ENCODE measurements at places on chromosomes 16 and 17.
A peak's percentile ranks its signal among the peaks of the same experiment; 100 is the strongest.

- DNase-seq = no peak
These were observed 87.9 kb downstream of the C16orf78 start for GRCh38 chr16:49461517-49461951.

GRCh38 chr16:85081038-85081437, 31.2 kb downstream of the CIBAR2 start:
- DNase-seq = no peak

DNA sequence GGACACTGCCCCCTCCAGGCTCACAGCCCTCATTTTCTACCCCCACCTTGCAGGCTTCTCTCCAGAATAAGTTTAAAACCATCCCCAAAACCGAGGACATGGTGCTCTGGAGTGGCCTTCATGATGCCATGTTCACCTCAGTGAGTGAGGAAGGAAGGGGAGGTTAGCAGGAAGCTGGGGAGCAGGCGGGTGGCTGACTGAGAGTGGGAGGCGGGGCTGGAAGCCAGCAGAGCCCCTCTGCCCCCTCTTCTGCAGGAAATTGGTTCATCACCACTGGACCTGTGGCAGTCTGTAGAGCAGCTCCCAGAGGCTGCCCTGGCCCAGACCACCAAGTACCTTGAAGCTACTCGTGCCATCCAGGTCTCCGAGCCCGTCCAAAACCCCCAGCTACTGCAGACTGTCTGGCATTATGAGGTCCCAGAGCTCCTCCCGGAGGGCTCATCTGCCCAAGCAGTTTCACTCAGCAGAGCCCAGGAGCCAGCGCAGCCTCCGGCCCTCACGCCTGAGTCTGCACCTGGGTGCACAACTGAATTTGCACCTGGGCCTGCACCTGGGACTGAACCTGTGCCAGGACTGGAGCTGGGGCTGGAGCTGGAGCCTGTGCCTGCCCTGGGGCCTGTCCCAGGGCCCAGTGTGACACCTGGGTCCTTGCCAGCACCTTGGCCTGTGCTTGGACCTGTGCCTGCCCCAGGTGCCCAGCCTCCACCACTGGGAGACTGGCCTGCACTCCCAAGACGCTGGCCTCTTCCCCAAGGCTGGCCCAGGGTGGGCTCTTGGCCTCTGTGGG, 19.0 kb downstream of the C16orf96 start:
- no peak for DNase-seq

DNA sequence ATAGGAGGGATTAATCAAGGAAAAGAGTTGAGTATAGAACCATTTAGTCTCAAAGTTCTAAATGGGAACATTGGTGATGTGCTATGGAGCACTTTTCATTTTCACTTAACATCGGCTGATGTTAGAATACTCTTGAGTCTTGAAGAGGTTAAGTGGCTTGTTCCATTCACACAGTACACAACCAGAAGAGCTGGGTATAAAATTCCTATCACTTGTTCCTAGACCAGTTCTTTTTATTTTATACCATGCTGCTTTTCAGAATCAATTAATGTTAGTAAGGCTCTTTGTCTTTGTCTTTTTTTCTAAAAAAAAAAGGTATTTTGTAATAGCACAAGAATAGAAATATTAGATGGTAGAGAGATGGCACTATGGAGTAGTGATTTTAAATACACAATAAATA, 1.7 kb upstream of the KRTAP1-1 start:
- no peak for DNase-seq

DNA sequence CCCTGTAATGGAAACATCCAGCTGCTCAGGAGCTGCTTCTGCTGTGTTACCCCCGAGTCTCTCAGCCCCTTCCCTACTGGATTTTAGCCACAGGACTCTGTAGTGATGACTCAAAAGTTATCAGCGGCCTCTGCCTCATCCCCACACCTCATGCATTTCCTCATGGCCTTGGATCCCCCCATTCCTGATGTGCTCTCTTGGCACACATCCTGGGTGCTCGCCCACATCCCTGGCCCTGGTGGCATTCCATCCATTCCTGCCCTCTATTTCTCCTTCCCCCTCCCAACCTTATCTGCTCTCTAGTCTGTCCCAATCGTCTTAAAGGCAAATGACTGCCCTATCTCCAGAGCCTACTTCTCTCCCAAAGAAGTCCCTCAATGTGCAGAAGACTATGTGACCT, 24.6 kb downstream of the MARF1 start:
- DNase-seq = peak; percentile 91

- peak; percentile 25 for DNase-seq
These were observed 2.6 kb downstream of the ZCCHC14 start for GRCh38 chr16:87490096-87490798.

GRCh38 chr17:54544249-54544648, 356.4 kb upstream of the TOM1L1 start:
- no peak for DNase-seq

- no peak for DNase-seq
These were observed 11.2 kb downstream of the FBXO39 start for GRCh38 chr17:6787081-6787693.

- peak; percentile 74 for DNase-seq
These were observed 1.9 kb downstream of the CMC2 start for GRCh38 chr16:81004646-81005353.

DNA sequence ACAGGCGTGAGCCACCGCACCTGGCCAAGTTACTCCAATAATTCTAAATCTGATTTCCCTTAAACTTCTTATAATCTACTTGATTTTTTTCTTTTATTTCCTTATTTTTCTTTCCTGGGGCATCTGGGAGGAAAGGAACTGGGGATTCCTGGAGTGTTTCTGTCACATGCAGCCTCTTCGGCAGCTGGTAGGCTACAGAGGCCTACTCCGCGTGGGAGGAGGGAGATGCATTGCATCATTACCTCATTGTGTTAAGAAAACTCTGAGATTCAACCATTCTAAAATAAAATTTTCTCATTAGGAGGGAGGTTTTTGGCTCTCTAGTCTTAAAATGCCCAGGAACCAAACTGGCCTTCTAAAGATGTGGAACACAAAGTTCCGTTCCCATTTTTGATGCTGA, 64.0 kb downstream of the SOX9 start:
- DNase-seq = no peak

DNA sequence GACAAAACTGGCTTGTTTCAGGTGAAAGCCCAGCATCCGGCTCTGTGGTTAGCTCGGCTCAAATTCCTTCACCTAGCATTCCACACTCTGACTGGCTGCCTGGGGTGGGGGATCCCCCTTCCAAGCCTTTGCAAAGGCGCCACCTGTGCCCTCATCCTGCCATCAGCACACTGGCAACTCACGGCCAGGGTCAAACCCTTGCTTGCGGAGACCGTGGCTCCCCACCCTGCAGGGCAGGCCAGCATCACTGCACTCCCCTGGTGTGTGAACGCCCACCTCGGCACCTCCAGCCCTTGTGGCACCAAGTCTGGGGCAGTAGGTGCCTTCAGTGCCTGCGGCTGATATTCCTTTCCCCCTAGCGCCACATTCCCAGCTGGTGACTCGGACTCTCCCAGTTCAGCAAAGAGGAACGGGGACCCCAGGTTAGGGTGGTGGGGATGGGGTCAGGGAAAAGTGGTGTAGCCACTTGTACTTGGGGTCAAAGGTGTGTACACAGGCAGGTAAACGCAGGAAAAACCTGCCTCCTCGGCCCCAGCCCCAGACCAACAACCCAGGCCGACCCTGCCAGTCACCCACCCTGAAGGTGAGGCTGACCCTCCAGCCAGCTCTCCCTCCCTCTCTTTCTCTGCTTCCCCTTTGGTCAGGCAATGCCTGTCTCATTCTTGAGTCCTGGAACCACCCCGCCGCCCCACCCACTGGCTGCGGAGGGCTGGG, 1.1 kb downstream of the FLII start:
- DNase-seq = peak; percentile 76

DNA sequence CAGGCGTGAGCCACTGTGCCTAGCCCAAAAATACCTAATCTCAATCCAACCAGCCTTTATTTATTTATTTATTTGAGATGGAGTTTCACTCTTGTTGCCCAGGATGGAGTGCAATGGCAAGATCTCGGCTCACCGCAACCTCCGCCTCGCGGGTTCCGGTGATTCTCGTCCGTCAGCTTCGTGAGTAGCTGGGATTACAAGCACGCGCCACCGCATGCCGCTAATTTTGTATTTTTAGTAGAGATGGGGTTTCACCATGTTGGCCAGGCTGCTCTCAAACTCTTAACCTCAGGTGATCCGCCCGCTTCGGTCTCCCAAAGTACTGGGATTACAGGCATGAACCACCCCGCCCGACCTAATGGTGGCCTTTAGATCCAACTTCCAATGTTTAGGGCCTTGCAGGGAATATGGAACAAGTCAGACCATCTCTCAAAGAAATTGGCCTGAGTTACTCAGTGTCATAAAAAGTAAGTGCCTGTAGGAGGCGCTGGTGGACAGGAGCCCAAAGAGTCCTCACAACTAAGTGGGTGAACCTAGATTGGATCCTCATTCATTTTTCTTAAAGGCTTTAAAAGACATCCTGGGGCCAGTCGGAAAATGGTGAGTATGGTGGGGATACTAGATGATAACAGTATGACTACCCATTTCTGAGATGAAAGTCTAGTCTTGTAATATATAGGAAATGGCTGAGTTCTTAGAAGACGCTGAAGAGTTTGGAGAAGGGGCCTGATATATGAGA, 4.6 kb downstream of the ZSCAN10 start:
- no peak for DNase-seq

GRCh38 chr17:81966343-81967243, 5.6 kb upstream of the NOTUM start:
- no peak for DNase-seq

GRCh38 chr16:301235-301634, 18.3 kb downstream of the PDIA2 start:
- DNase-seq = no peak

GRCh38 chr16:29714972-29715371, 30.8 kb downstream of the C16orf54 start:
- no peak for DNase-seq

DNA sequence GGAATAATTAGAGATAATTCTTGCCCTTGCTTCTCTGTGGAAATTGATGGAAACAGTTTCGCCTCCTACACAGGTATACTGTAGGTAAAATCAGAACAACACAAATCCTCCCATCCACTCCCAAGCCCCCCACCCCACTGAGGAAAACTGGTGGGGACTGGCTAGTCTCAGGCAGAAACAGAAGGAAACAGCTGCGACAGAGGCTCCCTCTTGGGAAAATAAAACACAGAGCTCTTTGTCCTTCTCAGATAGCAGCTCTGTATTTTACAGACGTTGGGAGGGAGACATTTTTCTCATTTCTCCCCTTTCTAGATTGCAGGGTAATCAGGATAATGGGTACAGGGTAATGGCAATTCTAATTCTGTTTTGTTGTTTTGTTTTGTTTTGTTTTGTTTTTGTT, 1.1 kb downstream of the SLFN13 start:
- DNase-seq = no peak

GRCh38 chr17:17564896-17565295, 26.6 kb downstream of the PEMT start:
- DNase-seq = no peak

GRCh38 chr17:22411185-22411784, 719.0 kb downstream of the KCNJ18 start:
- no peak for DNase-seq

- DNase-seq = no peak
These were observed 32.2 kb downstream of the FZD2 start for GRCh38 chr17:44589316-44590071.

- no peak for DNase-seq
These were observed 67.8 kb downstream of the RPH3AL start for GRCh38 chr17:284676-285355.

DNA sequence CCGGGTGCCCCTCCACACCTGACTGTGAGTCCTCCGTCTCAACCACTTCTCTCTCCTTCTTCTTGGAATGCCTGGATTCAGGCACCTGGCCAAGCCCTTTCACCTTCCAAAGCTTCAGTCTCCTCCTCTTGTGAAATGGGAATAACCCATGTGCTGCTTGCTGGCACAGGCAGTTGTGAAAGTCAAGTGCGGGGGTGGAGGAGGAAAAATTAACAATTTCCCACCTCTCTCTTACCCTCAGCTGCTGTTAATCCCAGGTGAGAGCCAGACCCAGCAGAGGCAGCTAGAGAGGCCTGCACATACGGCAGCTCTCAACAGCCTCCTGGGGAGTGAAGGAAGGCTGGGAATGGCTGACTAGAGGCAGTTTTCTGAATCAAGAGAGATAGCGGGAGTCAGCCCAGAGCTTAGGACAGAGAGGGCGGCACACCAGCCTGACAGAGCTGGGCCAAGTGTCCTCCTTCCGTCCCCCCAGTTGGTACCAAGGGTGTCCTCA, 77.9 kb upstream of the LGALS9 start:
- DNase-seq = no peak

- no peak for DNase-seq
These were observed 18.1 kb upstream of the TMEM132E start for GRCh38 chr17:34561328-34561727.

GRCh38 chr16:985646-986400, 4.3 kb downstream of the SOX8 start:
- no peak for DNase-seq

DNA sequence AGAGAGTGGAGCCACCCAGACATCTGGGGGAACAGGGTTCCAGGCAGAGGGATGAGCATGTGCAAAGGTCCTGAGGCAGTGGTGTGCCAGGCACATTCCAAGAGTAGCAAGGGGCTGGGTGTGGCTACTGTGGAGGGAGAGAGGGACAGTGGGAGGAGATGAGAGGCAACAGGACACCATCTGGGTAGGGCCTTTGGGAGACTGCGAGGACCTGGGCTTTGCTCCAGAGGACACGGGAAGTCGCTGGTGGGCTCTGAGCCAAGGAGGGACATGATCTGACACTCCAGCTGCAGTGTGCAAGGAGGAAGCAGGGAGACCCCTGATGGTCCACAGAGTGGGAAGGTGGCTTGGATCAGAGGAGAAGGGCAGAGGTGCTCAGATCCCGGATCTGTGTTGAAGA, 56.7 kb upstream of the MED9 start:
- no peak for DNase-seq

DNA sequence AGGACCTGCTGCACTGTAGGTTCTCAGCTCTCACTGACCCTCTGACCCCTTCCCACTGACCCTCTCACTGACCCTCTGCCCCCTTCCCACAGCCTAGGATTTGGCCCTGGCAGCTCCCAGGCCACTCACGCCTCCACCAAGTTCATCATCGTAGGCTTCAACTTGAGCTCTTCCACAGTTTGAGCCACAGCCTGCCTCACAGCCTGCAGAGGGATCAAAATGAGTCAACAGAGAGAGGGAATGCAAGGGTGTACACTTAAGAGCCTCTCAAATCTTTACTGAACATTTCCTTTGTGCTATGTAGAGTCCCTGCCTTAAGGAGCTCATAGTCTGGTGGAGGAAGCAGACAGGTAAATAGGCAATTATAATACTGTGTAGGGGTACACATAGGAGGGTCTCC, 12.1 kb downstream of the HEATR9 start:
- no peak for DNase-seq

- DNase-seq = no peak
These were observed 23.4 kb downstream of the DCAF7 start for GRCh38 chr17:63573634-63574033.

GRCh38 chr17:82376042-82376730, 4.6 kb downstream of the UTS2R start:
- no peak for DNase-seq

Data from kidney glomerular epithelial cell (primary cell).